ENCODE measurements at places on chromosomes 5 and 9.

DNA sequence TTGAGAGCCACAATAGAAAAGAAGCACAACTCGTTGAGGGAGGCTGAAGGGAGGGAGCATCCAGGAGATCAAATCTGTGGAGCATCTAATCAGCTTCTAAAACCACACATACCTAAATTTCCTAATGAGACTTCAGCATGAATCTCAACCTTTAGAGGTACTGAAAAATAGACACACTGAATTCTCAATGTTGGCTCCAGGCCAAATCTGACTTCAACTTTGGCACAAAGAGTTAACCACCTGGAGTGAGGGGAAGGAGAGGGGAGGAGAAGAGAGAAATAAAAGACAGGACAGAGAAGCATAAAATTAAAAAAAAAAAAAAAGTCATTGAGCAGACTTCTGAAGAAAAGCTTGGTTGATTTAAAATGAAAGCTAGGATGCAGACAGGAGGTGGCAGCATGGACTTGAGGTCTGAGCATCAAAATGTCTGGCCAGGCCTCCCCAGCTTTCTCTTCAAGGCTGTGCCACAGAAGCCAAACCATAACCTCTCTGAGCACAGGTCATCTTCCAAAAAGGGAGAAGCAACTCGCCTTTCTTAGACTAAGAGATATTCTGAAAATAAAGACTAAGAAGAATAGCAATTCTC lies 205.6 kb downstream of the DENND1A start:
- DNase-seq = peak; percentile 19

GRCh38 chr5:160655717-160656116 lies 196.3 kb downstream of the ATP10B start:
- DNase-seq = no peak

GRCh38 chr5:149445739-149446369 lies 66.8 kb upstream of the IL17B start:
- no peak for DNase-seq

- no peak for DNase-seq
These were observed 47.3 kb upstream of the COL5A1 start for GRCh38 chr9:134594078-134594941.

DNA sequence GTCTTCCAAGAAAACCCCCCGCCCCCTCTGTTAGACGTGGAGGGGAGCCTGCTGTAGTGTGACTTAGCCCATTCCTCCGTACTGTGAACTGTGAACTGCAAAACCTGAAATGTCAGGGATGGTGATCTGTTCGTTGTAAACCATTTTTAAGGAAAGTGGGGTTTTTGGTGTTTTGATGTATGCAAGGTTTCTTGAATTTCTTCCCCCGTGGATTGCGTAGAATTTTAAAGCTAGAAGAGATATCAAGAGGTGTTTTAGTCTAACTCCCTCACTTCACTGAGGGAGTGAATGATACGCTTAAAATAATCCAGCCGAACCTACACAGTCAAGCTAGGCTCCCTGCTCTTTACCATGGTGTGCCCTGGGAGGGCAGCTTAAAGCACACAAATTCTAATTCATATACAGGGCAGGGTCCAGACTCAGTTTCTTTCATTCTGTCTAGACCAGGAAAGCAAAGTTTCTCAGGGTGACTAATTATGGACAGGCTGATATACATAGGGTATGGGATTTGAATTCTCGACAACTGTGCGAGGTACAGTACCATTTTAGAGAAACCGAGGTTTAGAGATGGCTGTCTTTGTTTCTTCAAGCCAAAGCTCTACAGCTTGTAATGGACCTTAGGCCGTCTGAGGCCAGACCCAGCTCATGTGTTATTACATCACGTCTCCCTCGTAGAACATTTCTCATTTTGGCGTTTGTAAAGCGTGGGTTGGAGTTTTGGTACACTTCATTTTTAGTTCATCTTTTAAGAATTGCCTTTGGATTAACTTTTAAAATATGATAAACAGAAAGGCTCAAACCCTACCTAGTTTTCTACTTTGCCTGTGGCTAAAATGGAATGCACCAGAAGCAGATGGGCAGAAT lies 2.7 kb downstream of the PTGER4 start:
- no peak for DNase-seq

DNA sequence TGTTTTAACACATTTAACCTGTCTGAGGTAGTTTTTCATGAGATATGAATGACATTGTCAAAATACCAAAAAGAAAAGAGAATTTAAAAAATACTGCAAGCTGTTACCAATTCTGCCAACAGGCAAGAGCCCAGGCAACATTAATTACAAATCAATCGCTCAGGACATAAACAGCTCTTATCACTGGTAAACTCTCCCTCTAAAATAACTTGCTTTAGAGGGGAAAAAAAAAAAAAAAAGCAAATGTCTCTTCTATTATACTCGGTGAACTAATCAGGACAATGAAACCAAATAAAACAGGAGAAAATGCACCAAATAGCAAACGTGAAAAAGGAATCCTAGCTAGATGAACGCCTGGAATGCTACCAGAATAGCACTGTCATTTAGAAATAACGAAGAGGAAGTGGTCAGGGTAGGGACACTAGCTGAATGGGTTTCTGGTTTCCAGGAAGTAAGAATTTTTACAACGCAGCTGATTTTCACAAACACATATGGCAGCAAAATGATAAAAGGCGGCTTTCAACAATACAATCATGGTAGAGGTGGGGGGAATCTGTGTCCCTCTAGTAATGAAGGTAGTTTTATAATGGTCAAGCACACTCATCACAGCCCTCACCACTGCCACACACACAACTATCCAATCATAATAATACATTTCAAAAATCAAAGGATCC lies 94.9 kb downstream of the DENND1A start:
- no peak for DNase-seq

GRCh38 chr9:24738421-24738961 lies 192.8 kb upstream of the IZUMO3 start:
- no peak for DNase-seq

DNA sequence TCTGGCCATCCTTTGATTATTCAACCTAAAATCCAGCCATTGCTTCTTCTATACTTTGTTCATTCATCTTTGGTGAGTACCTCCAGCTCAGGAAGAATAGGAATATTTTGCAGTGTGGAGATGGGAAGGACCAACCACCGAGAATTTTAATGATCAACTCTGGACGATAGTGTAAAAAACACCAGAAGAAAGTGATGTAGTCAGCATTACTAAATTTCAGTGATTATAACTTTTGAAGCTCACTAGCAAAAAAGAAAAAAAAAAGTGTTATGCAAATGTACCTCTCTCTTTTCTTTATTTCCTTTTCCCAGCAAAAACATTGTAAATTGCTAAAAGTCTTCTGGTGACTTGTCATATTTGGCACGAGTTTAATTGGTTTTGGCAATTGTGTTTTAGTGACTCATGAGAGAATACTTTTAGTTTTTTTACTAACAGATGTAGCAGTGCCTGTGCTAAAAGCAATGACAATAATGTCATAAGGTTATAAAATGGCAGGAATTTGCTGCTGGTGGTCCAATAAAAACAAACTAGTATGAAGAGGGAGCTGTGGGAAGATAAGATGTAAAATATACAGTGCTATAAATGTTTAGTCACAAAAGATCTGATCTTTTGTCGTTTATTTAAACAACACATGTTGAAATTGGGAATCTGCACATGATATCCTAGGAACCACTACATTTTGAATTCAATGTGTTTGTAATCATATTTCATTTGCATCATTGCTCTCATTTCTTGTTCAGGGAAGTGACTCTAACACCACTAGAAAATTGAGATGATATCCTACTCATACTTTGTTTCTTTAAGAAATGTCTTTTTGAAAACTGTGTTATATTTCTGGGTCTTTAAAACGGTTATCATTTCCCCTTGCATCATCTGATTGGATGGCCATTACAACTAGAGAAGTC lies 81.3 kb upstream of the ERCC6L2 start:
- DNase-seq = peak; percentile 71

DNA sequence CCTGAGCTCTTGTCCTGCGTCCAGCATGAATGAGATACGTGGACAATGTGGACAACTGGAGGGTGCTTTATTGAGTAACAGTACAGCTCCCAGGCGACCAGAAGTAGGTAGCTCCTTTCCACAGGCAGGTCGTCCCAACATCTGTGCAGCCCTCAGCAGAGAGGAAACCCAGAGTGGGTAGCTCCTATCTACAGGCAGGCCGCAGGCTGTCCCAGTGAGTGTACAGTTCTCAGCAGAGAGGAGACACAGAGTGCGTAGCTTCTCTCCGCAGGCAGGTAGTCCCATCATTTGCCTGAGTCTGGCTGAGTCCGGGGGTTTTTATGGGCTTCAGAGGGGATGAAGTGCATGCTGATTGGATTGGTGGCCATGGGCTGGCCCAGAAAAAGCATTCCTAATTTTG lies 373.3 kb downstream of the CHSY3 start:
- no peak for DNase-seq

GRCh38 chr9:133457748-133458147 lies 2.0 kb upstream of the CACFD1 start:
- no peak for DNase-seq

DNA sequence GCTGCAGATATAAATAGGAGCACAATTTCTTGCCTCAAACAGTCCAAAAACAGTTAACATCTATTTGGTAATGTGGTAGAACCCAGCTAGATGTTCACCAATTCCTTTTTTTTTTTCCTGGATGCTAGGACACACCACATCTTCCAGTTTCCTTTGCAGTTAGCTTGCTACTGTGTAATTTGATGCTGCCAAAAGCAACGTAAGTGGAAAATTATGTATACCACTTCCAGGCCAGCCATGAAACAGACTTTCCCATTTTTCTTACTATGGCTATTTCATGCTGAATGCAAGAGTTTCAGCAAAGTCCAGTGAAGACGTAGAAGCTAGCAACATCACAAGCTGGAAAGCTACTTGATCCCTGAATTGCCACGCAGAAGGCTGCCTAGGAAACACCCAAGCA lies 667.2 kb downstream of the TLE1 start:
- DNase-seq = no peak

GRCh38 chr9:98783518-98784226 lies 12.7 kb downstream of the ANKS6 start:
- no peak for DNase-seq

GRCh38 chr5:90885180-90885868 lies 326.7 kb downstream of the ADGRV1 start:
- DNase-seq = no peak

DNA sequence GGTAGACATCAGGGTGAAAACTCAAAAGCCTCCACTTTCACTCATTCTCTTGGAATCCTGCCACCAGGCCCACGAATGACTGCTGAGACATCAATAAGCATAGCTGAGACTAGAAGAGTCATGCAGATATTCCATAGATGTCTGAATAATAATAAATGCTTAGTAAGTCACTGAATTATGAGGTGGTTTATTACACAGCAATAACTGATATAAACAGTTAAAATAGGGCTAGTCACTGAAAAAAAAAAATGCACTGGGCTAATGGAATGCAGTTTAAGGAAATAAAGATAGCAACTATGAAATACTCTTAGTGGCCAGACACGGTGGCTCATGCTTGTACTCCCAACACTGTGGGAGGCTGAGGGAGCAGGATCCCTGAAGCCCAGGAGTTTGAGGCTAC lies 262.8 kb upstream of the CDH6 start:
- DNase-seq = peak; percentile 22

- DNase-seq = no peak
These were observed 202.9 kb upstream of the PANK3 start for GRCh38 chr5:168781941-168782571.

DNA sequence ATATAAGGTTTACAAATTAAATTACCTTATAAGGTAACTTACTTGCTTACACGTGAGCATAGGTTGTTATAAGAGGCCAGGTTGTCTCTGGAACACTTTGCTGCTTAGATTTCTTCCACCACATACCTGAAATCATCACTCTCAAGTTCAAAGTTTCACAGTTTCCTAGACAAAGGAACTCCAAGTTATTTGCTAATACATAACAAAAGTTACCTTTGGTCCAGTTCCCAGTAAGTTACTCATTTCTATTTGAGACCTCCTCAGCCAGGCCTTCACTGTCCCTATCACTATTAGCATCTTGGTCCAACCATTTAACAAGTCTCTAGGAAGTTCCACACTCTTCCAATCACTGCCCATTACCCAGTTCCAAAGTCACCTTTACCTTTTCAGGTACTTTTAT lies 18.5 kb upstream of the UGT3A1 start:
- no peak for DNase-seq

- peak; percentile 85 for DNase-seq
These were observed 17.2 kb upstream of the GCNT1 start for GRCh38 chr9:76441551-76442322.

GRCh38 chr5:83101514-83101913 lies 24.2 kb downstream of the XRCC4 start:
- DNase-seq = no peak

GRCh38 chr9:70811638-70812037 lies 309.8 kb downstream of the TRPM3 start:
- DNase-seq = no peak

- DNase-seq = peak; percentile 32
These were observed 596 bp upstream of the ADAMTS6 start for GRCh38 chr5:65482296-65482735.

GRCh38 chr5:19891658-19892057 lies 96.3 kb downstream of the CDH18 start:
- peak; percentile 19 for DNase-seq

- DNase-seq = no peak
These were observed 29.0 kb downstream of the PDE6A start for GRCh38 chr5:149915392-149916260.

DNA sequence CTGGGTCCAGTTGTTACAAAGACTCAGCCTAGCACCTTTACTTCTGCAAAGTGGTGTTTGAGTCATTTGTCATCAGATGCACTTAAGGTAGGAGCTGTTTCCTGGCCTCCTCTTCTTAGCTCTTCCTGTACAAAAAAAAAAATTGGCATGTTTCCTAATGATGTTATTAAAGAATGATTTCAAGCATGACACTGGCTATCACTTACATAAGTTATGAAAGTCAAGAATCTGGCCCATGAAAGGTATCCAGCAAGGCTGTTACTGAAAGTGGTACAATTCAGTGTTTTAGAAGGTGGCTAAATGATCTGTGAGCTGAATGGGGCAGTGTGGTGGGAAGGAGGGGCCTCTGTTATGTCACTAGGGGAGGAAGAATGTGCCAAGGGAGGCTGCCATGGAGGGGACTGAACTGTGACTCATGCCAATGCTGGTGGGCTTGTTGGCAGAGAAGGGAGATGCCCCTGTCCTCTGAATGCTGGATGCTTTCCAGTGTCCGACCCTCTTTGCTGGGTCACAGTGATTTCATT lies 175.1 kb upstream of the MAP1B start:
- no peak for DNase-seq

- DNase-seq = no peak
These were observed 240.3 kb downstream of the TLE4 start for GRCh38 chr9:79812099-79812498.

- no peak for DNase-seq
These were observed 49.5 kb upstream of the RETREG1 start for GRCh38 chr5:16666130-16666882.

- DNase-seq = no peak
These were observed 55.3 kb upstream of the IL17B start for GRCh38 chr5:149434162-149435014.

DNA sequence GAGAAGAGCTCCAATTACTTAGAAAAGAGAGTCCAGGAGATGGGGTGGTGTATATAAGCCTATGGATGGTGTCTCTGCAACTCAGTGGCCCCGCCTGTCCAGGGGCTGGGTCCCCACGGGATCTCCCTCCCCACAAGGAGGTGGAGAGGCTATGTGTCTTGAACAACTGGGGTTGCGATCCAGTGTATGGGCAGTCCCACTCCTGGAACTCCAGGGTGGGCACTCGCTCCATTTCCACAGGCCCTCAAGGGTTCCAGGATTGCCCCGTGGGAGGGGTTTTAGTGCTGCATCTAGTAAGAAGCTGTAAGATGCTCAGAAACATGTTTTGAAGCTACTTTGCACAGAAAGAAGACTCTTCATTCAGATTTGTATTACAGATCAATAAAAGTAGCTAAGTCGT lies 558 bp upstream of the SMAD5 start:
- no peak for DNase-seq

GRCh38 chr5:149935431-149935901 lies 9.1 kb downstream of the PDE6A start:
- no peak for DNase-seq

Measured in non-pigmented ciliary epithelial cell (primary cell).